ENCODE measurements at places on chromosomes 4 and X.
A peak's percentile ranks its signal among the peaks of the same experiment; 100 is the strongest.

GRCh38 chr4:10875144-10875799 lies 190.7 kb upstream of the CLNK start:
- DNase-seq, result no peak

DNA sequence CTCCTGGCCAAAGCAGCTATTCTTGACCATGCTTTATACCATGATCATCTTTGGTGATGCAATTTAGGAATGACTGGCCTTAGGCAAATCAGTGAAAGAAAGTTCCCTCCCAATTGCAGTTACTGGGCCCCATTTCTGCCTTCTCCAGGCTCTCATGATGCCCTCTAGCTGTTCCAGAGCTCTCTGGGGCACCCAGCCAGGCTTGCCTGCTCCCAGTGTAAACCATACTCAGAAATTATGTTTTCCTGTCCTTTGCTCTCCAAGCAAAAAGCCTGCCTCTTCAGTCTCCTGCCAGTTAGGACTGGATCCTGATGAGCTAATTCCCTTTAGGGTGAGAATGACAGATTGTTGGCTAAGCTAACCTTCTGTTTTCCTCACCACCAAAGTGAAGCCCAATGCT lies 85.3 kb upstream of the RBPJ start:
- DNase-seq, result peak; percentile 11

DNA sequence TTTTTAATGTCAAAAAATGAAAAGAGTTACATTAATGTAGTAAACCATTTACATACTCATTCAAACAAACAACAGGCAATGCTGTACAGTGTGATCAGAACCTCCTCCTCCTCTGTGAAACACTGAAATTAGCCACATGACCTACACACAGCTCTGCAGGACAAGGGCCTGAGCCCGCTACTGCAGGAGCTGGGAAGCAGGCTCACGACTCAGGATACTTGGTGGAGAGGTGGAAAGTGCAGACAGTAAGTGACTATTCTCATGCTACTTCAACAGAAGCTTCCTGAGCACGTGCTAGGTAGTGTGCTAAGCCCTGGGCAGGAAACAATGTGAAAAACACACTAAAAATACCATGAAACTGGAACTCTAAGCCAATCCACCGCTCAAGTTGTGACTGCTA lies 56.8 kb downstream of the TAPT1 start:
- no peak for DNase-seq

DNA sequence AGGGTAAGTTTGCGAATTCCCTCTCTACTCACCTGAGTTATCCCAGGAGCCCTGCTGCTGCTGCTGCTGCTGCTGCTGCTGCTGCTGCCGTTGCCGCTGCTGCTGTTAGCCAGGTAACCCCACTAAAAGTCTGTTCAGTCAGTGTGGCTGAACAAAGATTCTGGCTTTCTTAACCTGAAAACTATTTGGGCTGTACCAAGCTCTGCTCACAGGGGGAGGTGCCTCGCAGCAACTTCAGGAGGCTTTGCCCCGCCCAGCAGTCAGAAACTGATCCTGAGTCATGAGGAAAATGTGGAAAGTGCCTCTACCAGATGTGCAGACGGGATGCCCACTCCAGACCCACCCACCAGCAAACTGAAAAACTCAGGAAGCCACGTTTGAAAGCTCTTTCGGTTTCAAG lies at the start of gene CAPN6:
Gene CAPN6 (minus strand): TSS at position 145 of the 400 bp plus-strand sequence. CDS start 6,547 bp downstream, outside the sequence.
- peak; percentile 1 for DNase-seq

GRCh38 chr4:108270466-108271450 lies 102.0 kb upstream of the LEF1 start:
- peak; percentile 86 for DNase-seq

- DNase-seq, result peak; percentile 3
Observed at GRCh38 chr4:189088780-189089179, 851.9 kb upstream of the FRG1 start.

- DNase-seq, result no peak
Observed at GRCh38 chrX:115332832-115333231, 43.3 kb downstream of the LUZP4 start.

GRCh38 chrX:134745636-134746409 lies 87.6 kb upstream of the PLAC1 start:
- DNase-seq, result no peak

DNA sequence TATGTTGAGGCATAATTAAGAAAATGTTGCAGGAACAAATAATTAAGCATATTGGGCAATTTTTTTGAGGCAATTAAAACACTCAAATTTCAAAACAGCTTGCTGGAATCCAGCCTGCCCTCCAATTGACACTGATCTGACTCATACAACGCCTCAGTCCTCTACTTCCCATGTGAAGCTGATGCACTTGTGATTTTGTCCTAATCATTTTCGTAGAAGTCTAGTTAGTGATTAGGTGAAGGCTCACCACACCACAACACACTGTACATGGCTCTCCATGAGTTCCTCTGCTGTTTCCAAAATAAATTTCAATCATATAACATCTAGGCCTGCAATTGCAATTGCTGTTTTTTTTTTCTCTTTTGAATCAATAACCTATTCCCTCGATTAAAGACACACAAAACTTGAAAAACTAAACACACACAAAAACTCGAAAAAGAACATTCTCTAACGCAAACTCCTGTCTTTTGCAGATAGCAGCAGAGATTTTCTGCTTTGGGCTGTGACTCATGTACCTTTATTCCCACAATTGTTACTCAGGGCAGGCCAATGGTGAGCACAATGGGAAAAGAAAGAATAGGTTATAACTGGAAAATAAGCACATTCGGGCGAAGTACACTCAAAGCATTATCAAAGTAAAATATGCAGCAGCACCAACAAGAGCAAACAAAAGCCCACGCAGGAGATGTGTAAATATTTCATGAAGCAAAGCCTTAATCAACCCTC lies 1.7 kb downstream of the GPRIN3 start:
- no peak for DNase-seq

DNA sequence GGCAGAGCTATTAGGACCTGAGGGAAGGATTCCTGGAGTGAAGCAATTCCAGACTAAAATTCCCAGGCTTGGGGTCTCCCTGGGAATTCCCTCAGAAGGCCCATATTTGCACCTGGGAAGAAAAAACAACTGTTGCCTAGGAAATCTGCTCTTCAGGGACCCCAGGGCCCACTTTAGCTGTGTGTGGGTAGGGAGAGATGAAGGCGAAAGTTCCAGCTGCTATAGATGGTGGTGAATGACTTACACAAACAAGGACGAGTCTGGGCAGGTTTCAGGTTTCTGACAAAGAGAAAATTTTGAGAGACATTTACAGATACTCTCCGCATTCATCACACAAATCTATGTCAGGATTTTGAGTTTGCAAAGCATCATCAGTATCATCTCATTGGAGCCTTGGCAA lies 126.1 kb downstream of the GPC3 start:
- no peak for DNase-seq

GRCh38 chrX:72478853-72479252 lies 93.8 kb downstream of the HDAC8 start:
- no peak for DNase-seq

DNA sequence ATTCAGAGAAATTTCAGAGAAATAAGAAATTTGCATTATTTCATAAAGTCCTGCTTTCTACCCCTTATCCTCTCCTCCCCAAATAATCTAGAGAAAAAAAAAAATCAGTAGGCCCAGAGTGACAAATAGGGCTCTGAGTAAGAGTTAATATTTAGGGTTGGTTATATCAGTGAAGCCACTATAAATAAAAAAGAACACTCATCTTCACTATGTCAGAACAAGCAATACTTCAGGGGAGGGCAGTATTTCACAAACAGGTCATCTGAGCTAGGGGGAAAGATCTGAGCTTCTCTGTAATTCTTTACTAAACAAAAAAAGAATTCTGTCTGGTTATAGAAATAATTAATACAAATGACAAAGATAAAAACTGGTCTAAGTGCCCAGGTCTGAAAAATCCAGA lies 39.4 kb downstream of the PDE5A start:
- DNase-seq, result no peak

DNA sequence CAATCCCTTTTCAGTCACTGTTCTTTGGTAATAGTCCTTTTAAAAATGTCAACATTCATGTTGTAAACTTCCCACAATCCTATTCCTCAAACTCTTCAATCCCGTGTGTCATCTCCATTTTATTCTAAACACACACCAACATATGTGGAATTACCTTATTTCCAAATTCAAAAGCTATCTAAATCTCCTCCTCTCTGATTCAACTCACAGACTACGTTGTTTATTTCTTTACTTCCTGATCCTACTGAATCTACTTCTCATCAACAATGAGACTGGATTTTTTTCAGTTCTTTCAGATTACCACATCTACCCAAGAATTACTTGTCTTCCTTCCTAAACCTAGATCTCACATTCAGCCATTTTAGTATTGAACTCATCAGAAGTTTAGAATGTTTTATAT lies 188.2 kb downstream of the GABRB1 start:
- no peak for DNase-seq

GRCh38 chr4:181701894-181702293 lies 541.3 kb upstream of the TENM3 start:
- no peak for DNase-seq

DNA sequence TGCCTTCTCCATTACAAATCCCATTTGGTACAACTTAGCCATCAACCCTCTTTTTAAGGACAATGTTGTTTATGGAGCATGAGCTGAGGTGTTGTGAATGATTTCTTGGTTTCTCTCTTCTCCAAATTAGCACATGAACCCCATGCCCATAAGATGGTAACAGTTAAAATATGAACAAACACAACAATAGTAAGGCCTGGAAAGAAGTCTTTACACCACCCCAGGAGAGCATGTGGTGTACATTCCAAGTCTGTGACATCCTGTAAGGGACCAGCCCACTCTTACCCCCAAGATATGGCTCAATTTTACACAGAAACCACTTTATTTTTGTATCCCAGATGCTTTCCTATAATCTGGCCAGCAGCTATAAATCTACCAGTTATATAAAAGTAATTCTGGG lies 226.1 kb downstream of the COX18 start:
- no peak for DNase-seq

DNA sequence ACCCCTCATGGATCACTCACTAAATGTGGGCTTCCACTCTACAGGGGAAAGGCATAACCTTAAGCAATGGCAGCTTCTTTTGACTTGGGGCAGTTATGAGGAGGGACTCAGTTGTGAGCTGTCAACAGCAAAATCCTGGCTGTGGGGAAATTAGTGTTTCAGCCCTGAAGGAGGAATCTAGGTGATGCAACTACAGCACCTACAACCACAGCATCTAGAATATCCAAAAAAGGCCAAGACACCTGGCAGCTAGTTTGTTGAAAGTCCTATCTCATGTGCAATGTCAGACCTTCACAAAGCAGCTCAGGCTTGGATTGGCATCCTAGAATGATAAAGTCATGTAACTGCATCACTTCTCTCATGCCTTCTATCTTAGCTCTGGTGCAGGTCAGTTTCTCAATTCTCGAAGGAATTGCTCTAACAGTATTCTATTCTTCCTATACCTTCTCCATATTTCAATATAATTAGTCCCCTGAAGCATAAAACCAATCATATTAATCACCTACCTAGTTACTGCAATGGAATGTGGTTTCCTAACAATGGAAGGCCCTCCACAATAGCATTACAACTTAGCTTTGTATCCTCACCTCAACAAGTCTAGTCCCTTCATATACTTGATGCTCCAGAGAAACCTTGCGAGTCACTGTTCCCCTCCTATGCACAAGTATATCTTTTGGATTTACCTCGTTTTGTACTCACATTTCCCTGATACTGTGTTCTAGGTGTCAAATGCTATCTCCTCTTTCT lies 5.5 kb upstream of the ANTXR2 start:
- DNase-seq, result no peak
